Stimulated activated CD4-positive, alpha-beta T cell treated with anti-CD3 and anti-CD28 coated beads, Interleukin-1b, Interleukin-23, amount 100 ng/mL, for 1 hour (primary cell): ENCODE measurements at places on chromosomes 3 and 15.

DNA sequence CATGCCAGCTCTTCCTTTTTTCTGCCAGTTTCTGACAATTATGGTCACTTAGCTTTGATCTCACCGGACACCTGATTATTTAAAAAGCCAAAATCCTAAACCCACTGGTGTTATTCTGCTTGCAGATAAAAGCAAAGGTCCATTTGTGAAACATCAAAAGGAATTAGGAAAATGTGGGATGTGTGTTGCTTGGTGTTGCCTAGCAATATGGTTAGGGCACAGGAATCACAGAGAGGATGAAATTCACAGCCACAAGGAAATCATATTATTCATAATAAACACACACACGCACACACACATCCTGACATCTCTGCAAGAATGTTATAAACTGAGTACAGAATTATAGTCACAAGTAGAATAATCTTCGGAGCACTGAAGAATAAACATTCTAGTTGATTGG lies 89.3 kb upstream of the BHLHE40 start:
- DNase-seq, result no peak

DNA sequence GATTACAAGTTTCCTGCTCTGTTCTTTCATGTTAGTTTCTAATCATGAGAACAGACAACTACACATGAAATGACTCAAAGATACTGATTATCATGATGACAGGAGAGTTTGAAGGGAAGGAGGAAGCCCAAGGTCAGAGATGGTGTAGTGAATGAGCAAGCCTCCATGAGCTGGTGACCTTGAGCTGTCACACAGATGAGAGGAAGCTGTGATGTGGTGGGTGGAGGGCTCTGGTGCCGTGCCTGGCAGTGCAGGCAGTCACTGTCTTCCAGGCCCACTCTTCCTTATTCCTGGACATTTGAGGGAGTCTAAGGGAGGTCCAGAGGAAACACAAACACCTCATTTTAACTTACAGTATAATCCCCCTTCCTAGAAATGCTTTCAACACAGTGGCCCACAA lies 133.4 kb upstream of the ROPN1 start:
- DNase-seq, result no peak

- DNase-seq, result no peak
These were observed 62.4 kb upstream of the SIAH2 start for GRCh38 chr3:150825192-150825915.

DNA sequence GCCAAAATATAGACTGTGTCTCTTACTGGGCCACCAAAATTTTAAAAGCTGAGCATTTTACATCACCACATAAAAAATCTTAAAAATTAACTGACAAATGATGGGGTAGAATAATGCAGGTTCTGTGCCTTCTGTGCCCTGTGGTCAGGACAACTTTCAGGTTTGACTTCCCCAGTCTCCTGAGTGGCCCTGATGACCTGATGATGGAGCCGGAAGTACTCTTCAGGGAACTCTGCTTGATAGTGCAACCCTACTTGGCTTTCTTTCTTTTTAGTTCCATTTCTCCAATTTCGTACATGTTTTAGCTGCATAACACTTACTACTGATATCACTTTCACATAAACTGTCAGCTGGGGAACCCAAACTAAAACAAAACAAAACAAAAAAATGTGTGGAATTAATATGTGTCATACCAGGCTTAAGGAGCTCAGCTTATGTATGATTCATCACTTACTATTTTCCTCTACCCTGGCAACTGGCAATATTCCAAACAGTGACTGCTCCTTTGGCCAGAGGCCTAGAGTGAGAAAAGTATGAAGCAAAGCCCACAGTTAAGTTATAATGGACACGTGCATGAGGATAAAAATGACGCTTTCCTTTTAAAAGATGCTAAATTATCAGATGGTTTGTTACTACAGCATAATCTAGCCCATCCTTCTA lies 194.3 kb downstream of the BCHE start:
- no peak for DNase-seq

DNA sequence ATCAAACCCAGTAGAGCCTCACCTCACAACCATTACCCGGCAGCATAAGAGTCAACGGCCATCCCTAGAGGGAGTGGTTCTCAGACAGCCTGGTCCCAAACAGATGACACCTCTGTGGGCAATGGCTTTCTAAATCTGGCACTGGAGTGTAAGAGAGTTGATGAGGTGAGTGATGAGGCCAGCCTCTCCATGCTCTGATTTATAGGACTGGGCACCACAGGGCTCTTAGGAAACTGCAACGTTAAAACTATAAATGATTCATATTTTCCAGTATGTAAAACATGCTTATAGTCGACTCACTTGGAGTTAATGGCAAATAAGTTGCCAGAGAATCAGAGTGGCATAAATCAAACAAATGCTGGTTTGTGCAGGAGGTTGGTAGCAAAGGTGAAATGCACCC lies 187.7 kb downstream of the GREM1 start:
- DNase-seq, result no peak

DNA sequence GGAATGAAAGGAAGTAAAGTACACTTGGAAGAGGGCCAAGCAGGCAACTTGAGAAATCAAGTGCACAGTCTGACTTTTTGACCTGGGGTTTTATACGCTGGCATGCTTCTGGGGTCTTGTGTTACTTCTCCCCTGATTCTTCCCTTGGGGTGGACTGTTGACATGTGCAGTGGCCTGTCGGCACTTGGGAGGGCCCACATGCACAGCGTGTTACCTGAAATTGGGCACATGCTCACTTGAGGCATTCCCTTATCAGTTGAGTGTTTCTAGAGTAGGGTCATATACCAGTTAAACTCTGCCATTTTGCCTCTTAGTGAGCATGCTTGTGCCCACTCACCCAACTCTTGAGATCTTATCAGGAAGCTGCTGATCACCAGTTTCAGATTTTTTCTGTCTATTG lies 329.1 kb upstream of the SOX2 start:
- no peak for DNase-seq

- DNase-seq, result no peak
These were observed 179.4 kb downstream of the GBE1 start for GRCh38 chr3:81581966-81582599.

- DNase-seq, result no peak
These were observed 2.7 kb upstream of the SPTBN5 start for GRCh38 chr15:41896566-41896965.

DNA sequence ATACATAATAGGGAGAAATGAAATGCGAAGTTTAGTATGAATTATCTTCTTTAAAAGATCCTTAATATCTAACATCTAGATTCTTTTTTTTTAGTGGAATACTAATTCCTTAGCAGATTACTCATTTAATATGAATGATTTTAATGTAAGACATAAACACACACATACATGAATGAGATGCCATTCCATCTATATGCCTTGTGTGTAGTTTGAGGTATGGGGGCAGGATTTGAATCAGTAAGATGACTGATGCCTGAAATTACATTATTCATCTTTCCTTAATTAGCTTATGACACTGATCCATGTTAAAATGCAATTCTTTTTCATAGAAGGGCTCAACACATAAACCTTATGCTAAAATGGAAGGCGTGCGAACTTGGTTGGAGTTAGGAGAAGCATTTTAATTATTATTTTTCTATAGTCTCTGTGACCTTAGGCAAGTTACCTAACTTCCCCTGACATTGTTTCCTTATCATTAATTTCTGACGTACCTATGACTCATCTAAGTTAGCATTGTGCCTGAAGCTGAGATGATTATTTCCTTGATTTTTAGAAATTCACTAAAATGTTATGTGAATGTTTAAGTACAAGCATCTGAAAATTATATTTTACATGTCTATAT lies 10.8 kb upstream of the BNIP2 start:
- DNase-seq, result no peak

GRCh38 chr15:66633938-66634250 lies 68.1 kb upstream of the LCTL start:
- no peak for DNase-seq

DNA sequence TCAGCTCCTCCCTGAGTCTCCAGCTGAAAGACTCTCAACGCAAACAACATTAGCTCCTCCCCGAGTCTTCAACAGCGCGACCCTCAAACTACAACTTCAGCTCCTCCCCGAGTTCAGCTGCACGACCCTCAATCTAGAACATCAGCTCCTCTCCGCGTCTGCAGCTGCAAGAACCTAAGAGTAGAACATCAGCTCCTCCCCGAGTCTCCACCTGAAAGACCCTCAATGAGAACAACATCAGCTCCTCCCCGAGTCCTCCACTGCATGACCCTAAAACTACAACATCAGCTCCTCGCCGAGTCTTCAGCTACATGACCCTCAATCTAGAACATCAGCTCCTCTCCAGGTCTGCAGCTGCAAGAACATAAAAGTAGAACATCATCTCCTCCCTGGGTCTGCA lies 78.3 kb downstream of the TFRC start:
- no peak for DNase-seq

DNA sequence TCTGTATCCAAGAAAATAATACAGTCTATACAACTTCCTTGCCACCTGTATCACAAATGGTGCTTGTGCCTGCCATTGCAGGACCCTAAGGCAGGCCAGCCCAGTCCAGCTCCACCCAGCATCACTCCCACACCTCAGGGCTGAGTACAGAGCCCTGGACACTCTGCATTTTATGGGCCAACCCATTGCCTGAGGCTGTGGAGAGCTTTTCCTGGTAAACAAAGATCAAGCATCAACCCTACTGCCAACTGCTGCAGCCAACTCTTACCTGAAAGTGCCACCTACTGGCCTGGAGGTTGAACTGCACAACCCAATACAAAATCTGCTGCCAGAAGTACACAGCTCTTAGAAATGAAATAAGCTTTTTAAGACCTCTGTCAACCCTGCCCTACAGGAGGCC lies 1082.2 kb downstream of the NAALADL2 start:
- DNase-seq, result no peak

DNA sequence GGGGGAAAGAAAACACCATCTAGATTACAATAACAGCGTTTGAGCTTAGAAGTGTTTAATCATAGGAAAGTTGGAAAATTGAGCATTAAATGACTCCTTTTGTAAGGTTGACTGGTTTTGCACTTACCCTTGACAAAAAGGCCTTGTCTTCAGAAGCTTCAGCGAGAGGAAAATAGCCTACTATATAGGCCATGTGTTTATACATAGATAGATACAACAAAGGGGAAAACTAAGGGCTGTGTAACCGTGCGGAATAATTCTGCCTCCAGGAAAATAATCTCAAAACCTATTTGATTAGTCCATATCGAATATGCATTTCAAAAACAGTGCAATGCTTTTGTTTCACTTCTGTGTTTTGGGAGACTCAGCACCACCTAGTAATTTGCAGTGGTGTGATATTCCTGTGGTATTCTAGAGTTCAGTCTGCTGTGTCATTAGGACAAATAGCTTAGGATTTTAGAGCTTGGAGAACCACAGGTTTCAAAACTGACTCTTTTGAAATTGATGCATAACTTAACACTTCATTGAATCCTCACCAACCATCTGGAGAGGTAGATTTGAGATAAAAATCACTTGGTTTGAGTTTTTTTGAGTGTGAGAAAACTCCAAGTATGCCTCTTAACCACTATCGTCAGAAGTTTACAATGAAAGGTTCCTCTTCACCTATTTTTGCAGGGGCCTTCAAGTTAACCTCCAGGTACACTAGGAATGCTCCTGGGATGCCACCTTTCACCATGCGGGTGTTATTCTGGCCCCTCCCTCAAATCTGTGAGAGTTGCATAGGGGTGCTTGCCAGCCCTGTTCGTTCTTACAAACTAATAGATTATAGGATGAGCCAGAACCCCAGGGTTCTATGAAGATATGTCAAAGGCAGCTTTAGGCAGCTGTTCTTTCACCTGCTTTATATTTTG lies 1.9 kb downstream of the ARHGAP31 start:
- no peak for DNase-seq

DNA sequence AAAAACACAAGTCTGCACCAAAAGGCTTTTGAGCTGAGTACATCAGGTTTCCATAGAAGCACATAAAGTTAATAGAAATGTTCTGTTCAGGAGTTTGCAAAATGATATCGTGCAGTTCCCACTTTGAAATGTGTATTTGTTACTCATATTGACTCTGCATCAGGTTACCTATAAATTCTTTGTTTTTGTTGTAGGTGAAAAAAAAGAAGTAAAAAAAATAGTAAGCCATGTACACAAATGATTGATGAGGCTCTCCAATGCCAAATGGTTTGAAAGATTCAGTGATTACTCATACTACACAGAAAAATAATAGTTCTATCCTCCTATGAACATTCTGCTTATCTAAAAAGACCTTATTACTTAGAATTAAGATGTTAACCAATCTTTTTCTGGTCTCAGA lies 287.3 kb upstream of the MME start:
- DNase-seq, result no peak

- DNase-seq, result no peak
These were observed 39.1 kb downstream of the TMCC1 start for GRCh38 chr3:129854460-129854859.

DNA sequence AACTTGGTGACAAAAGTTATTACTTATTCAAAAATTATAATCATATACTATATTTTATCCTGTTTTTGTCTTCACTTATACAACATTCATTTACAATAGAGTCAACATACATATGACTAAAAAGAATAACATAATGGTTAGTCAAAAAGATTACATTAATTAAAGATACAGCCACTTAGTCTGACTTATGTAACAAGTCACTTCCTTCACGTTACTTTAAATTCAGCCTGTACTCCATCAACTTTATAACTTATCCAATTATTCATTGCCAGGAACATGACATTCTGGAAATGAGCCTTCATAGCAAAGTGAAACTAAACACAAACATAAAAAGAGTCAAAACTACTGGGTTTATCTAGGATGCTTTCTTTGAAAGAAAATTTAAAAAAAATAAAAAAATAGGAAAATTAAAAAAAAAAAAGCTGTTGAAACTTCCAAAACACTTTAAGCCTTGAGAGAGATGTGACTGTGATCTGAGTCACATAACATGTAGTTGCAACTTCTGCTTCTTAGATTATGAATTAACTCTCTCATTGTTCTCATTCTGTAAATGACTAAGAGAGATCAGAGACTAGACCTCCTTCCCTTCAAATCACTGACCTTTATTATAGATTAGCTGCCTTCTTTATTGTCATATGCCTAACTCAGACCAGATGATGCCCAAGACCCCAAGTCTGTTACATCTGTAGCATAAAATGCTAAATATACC lies 107.8 kb downstream of the MYRIP start:
- DNase-seq, result no peak

GRCh38 chr3:191235331-191236314 lies 36.6 kb downstream of the OSTN start:
- no peak for DNase-seq
